ENCODE measurements at places on chromosomes 13 and 19.

DNA sequence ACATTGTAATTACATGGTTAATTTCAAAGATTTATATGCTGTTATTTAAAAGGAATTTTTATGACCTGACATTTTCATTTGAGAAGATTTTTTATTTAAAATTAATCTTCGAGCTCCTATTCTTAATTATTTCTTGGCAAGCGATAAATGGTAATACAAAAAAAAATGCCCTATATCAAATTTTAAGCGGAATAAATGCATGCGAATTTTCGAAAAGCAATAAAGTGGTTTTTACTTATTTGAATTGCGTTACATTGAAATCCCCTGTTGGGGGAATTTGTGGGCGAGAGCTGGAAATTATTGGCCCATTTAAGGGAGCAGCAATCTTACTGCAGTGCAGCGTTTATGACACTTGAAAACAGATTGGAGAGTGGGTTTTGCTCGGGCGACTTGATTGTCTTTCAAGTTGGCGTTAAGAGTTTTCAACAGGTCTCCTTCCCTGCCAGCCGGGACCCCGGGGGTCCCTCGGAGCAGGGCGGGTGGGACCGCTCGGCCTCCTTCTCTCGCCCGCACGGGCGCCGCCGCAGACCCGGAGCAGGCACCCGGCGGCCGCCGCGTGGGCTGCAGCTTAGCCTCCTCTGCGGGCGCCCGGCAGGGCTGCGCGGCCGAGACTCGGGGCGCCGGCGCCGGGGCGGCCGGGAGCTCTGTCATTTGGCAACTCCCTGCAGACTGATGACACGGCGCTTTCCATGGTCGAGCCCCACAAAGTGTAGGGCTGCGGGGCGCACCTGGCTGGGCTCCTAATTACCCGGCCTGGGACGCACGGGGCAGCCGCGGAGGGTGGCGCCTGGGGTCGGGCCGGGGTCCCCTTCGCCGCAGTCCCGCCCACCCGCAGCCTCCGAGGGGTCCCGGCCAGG, 255.1 kb upstream of the SOX21 start:
- peak; percentile 55 for DNase-seq

DNA sequence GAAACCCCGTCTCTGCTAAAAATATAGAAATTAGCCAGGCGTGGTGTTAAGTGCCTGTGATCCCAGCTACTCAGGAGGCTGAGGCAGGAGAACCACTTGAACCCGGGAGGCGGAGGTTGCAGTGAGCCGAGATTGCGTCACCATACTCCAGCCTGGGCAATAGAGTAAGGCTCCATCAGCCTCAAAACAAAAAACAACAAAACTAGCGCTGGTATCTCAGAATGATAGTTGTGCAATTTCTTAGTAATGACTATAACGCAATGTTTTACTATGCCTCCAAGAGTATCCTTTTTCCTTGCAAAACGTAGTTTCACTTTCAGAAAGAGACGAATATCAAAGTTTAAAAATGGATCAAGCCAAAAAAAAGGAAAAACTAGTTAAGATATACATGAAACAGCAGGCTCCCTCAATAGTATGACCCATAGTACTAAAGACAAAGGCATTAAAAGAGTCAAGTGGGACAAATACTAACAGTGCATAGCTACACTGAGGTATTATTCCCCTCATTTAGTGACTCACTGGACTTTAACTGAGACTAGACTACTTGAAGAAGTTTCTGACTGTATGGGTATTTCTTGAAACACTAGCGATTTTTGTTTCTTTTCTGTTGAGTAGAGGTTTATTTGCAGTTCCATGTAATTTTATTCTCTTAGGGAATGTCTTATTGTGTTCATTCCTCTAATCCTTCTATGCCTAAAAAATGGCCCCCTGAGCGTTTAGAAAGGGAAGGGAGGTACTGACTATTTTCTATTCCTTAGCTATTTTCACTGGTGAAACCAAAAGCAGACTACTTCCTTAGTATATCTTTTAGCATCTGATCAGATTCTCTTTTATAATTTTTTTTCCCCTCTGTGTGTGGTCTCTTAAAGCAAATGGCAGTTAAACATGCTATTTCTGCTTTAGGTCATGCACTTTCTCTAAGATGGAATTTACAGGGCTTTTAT, 10.4 kb upstream of the ITM2B start:
- DNase-seq: no peak

GRCh38 chr13:76009267-76009890, 373.2 kb downstream of the LMO7 start:
- DNase-seq: no peak

DNA sequence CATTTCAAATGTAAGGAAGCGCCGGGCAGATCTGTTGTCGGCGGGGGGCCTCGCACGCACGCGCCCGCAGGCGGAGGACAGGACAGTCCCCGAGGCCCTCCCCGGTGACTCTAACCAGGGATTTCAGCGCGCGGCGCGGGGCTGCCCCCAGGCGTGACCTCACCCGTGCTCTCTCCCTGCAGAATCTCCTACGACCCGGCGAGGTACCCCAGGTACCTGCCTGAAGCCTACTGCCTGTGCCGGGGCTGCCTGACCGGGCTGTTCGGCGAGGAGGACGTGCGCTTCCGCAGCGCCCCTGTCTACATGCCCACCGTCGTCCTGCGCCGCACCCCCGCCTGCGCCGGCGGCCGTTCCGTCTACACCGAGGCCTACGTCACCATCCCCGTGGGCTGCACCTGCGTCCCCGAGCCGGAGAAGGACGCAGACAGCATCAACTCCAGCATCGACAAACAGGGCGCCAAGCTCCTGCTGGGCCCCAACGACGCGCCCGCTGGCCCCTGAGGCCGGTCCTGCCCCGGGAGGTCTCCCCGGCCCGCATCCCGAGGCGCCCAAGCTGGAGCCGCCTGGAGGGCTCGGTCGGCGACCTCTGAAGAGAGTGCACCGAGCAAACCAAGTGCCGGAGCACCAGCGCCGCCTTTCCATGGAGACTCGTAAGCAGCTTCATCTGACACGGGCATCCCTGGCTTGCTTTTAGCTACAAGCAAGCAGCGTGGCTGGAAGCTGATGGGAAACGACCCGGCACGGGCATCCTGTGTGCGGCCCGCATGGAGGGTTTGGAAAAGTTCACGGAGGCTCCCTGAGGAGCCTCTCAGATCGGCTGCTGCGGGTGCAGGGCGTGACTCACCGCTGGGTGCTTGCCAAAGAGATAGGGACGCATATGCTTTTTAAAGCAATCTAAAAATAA, 18.2 kb downstream of the IL17D start:
- no peak for DNase-seq
